Effector memory CD4-positive, alpha-beta T cell (primary cell): ENCODE measurements at places on chromosomes 1 and 21.

GRCh38 chr1:158087320-158087927 is 93.3 kb upstream of the CD1D start:
- no peak for DNase-seq

DNA sequence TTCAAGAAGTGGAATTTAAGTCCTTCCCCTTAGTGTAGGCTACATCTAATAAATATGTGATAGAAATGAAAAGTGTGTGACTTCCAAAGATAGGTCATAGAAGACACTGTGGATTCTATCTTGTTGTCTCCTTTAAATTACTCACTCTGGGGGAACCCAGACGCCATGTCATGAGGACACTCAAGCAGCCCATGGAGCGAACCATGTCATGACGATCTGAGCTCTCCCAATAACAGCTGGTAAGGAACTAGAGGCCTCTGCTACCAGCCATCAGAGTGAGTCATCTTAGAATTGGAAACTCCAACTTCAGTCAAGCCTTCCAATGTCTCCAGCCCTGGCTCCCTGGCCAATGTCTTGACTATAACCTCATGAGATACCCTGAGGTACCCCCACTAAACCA is 6.3 kb downstream of the COA7 start:
- no peak for DNase-seq

DNA sequence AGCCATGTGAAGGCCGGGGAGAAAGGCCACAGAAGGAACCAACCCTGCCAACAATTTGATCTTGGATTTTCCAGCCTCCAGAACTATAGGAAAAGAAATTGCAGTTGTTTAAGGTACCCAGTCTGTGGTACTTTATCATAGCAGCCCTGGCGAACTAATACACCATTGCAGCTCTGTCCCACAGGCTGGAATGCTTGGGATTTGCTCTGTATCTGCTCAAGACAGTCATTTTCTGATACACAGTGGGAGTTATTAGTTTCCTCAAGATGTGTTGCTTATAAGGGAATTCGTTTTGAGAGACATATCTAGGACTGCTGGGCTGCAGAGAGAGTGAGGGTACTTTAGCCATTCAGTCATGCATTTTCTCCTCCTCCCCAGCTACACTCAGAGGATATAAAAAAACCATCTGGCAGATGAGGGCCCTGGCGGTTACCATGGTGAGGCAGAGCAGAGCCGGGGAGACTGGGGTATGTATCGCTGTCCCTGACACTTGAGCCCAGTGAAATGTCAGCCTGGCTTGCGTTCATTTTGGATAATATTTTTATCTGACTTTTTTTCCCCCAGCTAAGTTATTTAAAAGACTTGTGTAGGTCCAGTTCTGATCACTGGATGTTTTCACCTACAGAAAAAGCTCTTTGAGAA is 104.6 kb downstream of the DIRAS3 start:
- no peak for DNase-seq

GRCh38 chr1:87093286-87093685 is 178.9 kb downstream of the HS2ST1 start:
- DNase-seq, result no peak

DNA sequence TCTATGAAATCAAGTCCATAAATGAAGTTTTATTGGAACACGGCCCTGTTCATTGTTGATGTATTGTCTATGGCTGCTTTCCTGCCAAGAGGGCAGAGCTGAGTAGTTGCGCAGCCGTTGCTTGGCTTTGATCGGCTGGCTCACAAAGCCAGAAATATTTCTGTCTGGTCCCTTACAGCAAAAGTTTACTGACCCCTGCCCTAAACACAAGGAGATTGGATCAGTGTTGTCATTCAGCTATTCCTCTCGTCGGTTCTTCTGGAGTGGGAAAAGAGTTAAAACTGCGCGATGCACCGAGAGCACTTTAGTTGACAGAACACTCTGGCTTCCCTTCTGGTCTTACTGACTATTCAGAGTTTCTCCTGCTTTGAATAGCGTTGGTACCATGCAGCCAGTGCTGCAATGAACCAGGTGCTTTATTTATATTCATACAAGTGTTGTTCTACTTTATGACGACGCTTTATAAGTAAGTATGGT is 868 bp downstream of the ZBTB40 start:
- DNase-seq, result no peak

DNA sequence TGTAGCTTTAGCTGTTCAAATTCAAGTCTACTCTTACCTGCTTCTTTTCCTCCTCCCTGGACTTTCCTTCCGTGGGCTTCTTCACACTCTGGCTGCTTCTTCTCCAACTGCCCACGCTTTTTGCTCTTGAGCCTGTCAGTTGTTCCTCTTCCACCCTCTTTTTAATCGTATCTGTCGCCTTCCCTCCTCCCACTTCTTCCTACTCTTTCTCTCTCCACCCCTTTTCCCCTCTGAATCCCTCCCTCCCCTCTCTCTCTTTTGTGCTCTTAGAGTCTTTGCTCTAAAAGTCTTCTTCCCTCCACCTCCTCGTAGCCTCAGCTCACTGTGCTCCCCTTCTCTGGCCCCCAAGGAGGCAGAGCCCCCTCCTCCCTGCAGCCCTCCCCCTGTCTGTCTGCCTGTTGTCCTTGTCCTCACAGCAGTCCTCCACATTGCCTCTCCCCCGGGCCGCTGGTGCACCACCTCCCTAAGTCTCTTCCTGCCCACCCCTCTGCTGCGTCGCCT is 12.9 kb upstream of the GJA5 start:
- DNase-seq, result no peak
